Stimulated activated CD4-positive, alpha-beta T cell treated with anti-CD3 and anti-CD28 coated beads, Interleukin-12 subunit alpha, Interleukin-12 subunit beta, amount 100 ng/mL, for 4 hours (primary cell): ENCODE measurements at places on chromosomes 2 and 18.

- DNase-seq, result no peak
Measured at GRCh38 chr2:180021850-180022249, 14.8 kb upstream of the CWC22 start.

DNA sequence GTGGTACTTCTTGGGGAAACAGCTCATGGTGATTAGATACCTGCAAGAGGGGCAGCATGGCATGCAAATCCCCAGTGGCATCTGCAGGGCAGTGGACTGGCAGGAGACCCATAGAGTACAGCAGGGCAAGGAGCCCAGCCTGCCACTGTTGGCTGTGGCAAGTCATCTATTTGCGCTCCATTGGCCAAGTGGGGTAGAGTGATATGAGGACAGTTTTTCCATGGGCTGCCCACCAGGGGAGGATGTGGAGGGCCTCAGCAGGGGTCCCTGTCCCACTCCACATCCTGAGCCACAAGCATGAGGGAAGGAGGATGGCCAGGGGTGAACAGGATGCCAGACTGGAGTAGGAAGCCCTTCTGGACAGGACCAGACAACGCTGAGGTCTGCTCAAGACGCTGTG is 50.9 kb upstream of the OTOF start:
- no peak for DNase-seq

- DNase-seq, result no peak
Measured at GRCh38 chr18:378079-378478, 110.2 kb upstream of the THOC1 start.

- no peak for DNase-seq
Measured at GRCh38 chr18:21074336-21075323, 37.0 kb downstream of the ROCK1 start.

DNA sequence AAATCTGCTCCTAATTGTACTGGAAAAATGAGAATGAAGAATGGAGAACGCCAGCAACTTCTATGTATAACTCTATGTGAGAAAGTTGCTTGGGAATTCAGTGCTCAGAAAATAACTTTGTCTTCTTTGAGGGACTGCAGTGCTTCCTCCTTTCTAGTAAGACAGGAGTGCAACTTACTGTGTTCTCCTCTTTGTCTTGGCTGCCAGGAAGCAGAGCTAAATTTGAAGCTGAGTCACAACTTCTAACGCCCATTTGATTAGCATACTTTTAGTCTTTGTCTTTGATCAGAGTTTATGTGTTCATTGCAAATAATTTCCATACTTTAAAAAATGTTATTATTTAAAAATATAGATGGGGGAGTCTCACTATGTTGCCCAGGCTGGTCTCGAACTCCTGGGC is 6.6 kb downstream of the ARHGAP25 start:
- DNase-seq, result no peak

DNA sequence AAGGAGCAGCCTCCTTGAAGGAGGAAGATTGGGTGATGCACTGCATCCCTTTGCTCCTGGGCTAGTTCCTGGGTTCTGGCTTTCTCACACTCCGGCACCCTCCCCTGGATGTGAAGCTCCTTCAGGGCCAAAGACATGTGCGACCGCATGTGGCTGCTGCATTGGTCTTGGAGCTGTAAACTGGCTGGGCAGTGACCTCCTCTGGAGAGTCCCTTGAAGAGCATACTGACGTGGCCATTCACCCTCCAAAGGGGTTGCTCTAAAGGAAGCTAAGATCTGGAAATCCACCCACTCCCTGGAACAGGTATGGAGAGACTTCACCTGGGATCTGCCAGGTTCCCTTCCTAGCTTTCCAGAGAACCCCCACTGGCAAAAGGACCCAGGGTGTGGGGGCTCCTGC is 62.1 kb downstream of the TMEM17 start:
- no peak for DNase-seq

DNA sequence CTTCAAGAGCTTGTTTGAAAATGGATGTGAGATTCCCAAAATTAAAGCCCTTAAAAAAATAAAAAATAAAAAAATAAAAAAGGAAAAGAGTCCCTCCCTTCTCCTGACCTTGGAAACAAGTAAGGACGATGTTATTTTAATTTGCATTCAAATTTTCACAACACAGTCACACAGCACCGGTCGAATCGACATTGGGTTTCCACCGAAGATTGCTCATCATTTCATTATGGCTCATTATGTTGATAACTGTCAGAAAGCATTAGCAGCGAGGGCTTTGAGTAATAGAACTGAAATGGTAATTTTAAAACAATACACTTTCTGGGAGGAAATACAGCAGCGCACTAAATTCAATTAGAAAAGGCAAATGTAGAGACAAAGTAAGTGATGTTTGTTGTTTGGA is 78.7 kb downstream of the EPHA4 start:
- DNase-seq, result no peak

GRCh38 chr18:21894619-21895367 is 154.2 kb downstream of the MIB1 start:
- DNase-seq, result no peak

DNA sequence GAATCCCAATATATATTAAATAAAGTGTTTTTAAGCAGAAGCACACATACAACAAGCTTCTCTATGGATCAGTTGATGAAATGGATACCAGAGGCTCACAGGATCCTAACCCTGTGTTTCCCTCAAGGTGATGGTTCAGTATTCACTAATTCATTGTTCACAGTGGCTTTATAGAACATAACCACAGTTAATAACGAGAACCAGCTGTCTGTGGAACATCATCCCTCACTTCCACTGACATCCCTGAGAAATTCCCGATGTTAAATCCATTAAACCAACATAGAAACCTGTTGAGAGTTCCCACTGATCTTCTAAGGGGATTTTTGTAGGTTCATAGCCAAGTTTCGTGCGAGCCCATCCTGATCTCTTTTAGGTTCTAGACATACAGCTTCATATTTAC is 29.0 kb downstream of the CCDC195 start:
- DNase-seq, result no peak

- DNase-seq, result peak; percentile 59
Measured at GRCh38 chr2:70124983-70125480, 37.8 kb downstream of the PCBP1 start.

DNA sequence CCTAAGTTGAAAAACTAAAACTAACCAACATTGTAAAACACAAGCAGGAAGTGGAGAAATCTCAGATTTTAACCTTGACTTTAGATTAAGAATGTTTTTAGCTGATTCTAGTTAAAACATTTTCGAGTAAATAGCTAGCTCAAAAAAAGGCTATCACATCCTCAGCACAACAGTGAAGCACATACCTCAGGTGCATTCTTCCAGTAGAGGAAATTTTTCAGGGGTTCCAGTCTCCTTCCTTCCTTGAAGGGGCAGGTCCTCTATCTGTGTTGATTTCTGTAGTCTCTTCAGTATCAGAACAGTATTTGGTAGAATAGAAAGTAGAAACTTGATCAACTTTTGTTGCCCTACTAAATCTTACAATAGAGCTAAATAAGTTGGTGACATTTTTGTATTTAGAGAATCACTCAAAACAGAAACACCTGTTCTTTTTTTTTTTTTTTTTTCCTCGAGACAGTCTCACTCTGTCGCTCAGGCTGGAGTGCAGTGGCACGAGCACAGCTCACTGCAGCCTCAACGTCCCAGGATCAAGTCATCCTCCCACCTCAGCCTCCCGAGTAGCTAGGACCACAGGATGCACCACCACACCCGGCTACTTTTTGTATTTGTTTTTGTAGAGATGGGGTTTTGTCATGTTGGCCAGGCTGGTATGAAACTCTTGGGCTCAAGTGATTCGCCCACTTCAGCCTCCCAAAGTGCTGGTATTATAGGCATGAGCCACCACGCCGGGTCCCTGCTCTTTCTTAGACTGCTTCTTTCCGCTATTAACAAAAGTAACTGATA is 6.9 kb upstream of the GPR155 start:
- DNase-seq, result no peak

DNA sequence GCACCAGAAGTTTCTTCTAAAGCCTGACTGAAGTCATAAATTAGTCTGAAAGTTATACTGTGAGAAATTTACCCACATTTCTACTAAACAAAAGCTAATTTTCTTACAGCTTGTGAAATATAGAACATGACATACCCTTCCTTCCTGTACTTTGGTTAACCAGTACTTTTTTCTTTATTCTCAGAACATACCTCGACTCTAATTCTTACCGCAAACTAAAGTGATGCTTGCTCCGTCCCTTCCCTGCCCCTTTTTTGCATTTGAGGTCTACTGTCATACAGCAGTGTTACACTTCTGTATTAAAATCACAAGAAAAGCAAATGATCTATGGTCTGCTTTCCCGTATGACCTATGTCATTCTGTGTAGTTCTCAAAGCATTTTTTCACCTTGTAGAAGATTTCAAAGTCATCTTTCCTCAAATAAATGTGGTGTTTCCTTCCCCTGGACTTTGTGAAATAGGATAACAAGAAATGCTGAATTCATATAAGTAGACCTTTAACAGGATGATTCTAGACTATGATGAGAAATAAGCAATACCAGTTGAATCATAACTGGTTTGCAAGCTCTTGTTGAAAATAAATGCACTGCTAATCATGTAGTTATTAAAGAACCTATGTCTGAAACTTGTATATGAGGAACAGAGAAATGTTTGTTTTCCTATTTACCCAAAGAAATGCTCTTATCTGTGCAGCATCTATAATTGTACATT is 30.4 kb downstream of the CYTIP start:
- no peak for DNase-seq

DNA sequence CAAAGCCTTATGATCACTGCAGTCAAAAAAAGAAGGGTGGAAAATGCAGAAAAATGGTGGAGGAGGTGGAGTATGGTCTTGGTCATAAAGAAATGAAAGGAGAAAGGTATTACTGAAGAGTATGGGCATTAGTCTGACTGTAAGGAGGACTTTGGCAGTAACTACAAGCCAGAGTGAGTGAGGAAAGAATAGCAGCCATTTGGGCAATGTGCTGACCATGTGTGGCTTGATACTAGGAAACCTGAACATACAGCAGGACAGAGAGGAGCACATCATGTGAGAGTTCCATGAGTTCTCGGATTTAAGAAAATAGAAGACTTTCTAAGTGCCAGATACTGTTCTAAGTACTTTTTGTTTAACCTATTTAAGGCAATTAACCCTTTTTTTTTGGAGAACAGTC is 8.5 kb downstream of the DTNA start:
- no peak for DNase-seq

DNA sequence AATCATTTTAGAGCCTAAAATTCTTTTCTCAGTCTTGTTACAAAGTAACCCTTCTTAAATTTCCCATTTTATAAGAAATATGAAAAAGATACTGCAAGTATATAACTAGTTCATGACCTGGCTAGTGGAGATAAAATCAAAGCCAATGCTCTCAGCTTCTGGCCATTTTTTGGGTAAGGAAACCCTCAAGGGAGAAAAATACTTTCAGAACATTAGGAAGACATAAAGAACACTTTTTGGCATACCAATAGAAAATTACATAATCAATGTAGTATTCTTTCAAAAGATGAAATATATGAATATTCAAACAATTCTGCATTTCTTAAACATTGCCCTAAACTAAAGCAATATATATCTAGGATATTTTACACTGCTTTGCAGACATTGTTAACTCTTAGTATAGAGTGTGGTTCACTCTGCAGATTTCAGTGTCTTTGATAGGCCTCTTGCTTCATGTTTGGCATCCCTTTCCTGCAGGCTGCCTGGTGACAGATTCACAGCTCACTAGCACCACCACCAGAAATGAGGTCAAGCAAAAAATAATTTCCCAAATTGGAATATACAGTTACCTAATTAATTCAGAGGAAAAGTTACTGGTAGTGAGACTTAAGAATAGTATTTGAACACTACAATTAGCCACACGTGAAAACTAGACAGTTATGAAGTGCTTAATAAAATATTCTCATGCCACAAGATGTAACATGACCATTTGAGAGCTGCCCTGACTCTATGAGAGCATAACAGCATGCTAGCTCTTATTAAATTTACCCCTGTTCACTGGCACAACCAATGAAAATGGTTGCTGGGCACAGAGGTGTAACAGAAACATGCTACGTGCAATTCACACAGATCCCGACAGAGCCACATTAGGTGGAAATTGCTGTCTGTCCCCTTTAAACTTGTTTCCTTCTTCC is 36.0 kb downstream of the PAIP2B start:
- no peak for DNase-seq

GRCh38 chr2:241034490-241035141 is 36.2 kb downstream of the SNED1 start:
- no peak for DNase-seq

- DNase-seq, result no peak
Measured at GRCh38 chr2:239042046-239042445, 194.2 kb downstream of the TWIST2 start.

GRCh38 chr2:44801841-44802776 is 139.4 kb upstream of the SIX3 start:
- no peak for DNase-seq

GRCh38 chr18:6624661-6625311 is 104.7 kb upstream of the ARHGAP28 start:
- DNase-seq, result no peak

GRCh38 chr2:85888020-85888683 is 638 bp downstream of the ST3GAL5 start:
- peak; percentile 15 for DNase-seq

GRCh38 chr2:239870863-239871262 is 154.3 kb downstream of the NDUFA10 start:
- no peak for DNase-seq

GRCh38 chr2:73103018-73103542 is 9.7 kb downstream of the RAB11FIP5 start:
- no peak for DNase-seq

- DNase-seq, result no peak
Measured at GRCh38 chr2:231554748-231555545, 24.7 kb upstream of the NMUR1 start.

DNA sequence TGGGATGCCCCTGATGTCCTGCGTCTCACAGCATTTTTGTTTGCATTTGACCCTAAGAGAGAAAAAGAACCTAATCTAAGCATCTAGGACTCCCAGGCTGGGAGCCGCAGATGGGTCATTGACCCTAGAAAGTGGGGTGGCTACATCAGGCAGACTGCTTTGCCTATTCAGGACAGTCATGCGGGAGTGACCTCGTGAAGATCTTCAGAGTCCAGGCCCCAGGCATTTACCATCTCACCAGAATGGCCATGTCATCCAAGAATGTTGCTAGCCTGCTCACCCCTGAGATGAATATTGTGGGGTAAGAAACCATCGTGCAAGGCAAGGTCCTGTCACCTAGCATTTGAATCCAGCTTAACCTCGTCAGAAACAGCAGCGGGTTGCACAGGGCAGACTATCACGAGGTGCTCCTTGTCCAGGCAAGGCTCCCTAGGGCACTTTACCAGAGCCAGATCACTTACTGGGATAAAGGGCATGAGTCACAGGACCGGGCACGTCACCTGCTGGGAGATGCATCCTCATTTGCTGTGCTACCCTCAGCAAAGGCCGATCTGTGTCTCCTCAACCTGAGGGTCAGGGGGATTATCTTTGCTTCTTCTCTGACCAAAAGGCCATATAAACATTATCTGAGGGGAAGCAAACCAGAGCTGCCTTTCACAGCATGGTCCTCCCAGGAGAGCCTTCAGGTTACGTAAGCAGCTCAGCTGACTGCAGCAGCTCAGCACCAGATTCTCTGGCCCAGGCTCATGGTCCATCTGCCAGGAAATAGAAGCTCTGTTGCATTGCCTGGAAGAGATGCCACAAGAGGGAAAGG is 162.3 kb downstream of the ACKR3 start:
- DNase-seq, result no peak

- DNase-seq, result no peak
Measured at GRCh38 chr2:3195641-3196476, 181.8 kb downstream of the EIPR1 start.

GRCh38 chr2:85549826-85550225 is 10.9 kb downstream of the MAT2A start:
- DNase-seq, result no peak

GRCh38 chr2:128797937-128798336 is 479.3 kb upstream of the HS6ST1 start:
- no peak for DNase-seq

GRCh38 chr2:214574084-214574781 is 163.4 kb downstream of the VWC2L start:
- no peak for DNase-seq

GRCh38 chr2:191951832-191952231 is 104.9 kb upstream of the CAVIN2 start:
- DNase-seq, result no peak
